Activated naive CD8-positive, alpha-beta T cell treated with anti-CD3 and anti-CD28 coated beads, Interleukin-2, amount 10 ng/mL, durations not matched to agents 7 days and 5 days (primary cell): ENCODE measurements at places on chromosomes 5 and 9. TPM values are rescaled to one million over a fixed set of nuclear protein-coding genes. Genes with fewer than 3 reads are reported as not detected.

GRCh38 chr5:140833993-140834392, at the start of gene PCDHA7:
Gene PCDHA7 (plus strand): TSS chr5:140834269. CDS start chr5:140834384, 115 bp downstream.
- no peak for DNase-seq

DNA sequence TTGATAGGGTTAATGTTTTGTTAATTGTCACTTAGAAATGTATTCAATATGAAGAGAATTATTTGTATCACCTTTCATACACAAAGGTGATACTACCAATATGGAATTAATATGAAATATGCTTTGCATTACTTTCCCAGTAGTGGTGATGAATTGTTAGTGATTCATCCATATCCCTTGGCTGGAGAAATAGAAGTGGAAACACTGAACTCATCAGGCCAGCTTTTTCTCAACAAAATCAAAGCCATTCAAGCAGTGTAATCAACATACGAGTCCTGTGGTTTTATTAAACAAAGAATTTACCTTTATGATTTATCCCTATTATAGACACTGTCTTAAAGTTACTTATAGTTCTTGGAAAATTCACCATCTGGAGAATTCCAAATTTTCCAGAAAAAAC, 264.0 kb upstream of the MEF2C start:
- no peak for DNase-seq

- no peak for DNase-seq
Observed at GRCh38 chr5:33657804-33658440, 217.2 kb downstream of the TARS1 start.

GFI1B gene
- not detected for total RNA-seq

- no peak for DNase-seq
Observed at GRCh38 chr5:66307647-66308241, 163.6 kb downstream of the SREK1 start.

ATG10 gene
- total RNA-seq: 12.4 TPM

DNA sequence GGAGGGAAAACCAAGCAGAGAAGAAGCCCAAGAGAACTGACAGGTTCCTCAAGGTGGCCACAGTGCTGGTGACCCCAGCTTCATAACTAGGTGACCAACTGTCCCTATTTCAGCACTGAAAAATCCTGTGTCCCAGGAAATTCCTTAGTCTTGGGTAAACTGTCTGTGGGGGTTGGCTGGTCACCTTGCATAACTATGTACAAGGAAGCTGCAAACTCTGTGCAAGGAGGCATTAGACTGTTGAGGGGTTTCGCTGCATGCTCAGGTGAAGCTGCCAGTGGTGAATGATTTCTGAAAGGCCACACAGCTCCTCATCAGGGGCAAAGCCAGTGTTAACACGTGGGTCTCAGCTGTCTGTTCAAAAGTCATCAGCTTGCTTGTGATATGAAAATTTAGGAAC, 36.9 kb downstream of the PCSK5 start:
- no peak for DNase-seq

ANKRD34B gene
- total RNA-seq: not detected

NR2F1-AS1 gene
- not detected for total RNA-seq
